ENCODE measurements at places on chromosomes 3 and 15. TPM values are rescaled to one million over a fixed set of nuclear protein-coding genes. Genes with fewer than 3 reads are reported as not detected.

CHRD gene
- 2.7 TPM for total RNA-seq

SPINT1 gene
- 5.2 TPM for total RNA-seq

MINAR1 gene
- 2.1 TPM for total RNA-seq

DUOXA2 gene
- total RNA-seq, result not detected

P4HTM gene
- 35.6 TPM for total RNA-seq

NR1I2 gene
- total RNA-seq, result not detected

USP13 gene
- total RNA-seq, result 39.7 TPM

SLC12A8 gene
- 2.0 TPM for total RNA-seq
